ENCODE measurements at places on chromosomes 3 and 15. TPM values are rescaled to one million over a fixed set of nuclear protein-coding genes. Genes with fewer than 3 reads are reported as not detected.

The DPPA4 gene
- total RNA-seq = not detected

The CFAP44 gene
- 0.90 TPM for total RNA-seq

The PLCD1 gene
- 11.4 TPM for total RNA-seq

The CD96 gene
- not detected for total RNA-seq

The ENTPD3 gene
- not detected for total RNA-seq

The MYO5C gene
- total RNA-seq = 23.7 TPM

The TRAT1 gene
- not detected for total RNA-seq

The CILP gene
- not detected for total RNA-seq

The IL17RB gene
- 130 TPM for total RNA-seq

The UBL7 gene
- total RNA-seq = 63.2 TPM

The MEIS2 gene
- total RNA-seq = 12.6 TPM

The CAV3 gene
- total RNA-seq = not detected

The PLSCR4 gene
- total RNA-seq = 1.5 TPM

DNA sequence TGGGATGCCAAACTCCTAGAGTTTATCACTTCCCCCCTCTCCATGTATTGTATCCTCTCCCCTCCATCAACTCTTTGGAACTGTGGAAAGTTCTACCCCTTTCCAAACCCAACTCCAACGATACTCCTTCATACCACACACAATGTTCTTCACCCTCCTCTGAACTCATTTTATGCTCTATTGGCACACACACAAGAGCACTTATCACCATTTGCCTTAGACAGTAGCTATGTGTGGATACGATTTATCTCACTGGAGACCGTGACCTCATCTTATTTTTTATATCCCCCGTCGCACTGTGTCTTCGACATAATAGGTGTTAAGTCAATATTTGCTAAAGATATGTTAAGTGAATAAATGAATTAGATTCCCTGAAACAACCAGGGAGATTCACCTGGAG is 316.5 kb upstream of the PROK2 start:
- no peak for DNase-seq

GRCh38 chr15:28936481-28936881 is 50.7 kb downstream of the APBA2 start:
- DNase-seq = no peak

GRCh38 chr15:48317221-48317620 is 14.0 kb upstream of the DUT start:
- DNase-seq = no peak

DNA sequence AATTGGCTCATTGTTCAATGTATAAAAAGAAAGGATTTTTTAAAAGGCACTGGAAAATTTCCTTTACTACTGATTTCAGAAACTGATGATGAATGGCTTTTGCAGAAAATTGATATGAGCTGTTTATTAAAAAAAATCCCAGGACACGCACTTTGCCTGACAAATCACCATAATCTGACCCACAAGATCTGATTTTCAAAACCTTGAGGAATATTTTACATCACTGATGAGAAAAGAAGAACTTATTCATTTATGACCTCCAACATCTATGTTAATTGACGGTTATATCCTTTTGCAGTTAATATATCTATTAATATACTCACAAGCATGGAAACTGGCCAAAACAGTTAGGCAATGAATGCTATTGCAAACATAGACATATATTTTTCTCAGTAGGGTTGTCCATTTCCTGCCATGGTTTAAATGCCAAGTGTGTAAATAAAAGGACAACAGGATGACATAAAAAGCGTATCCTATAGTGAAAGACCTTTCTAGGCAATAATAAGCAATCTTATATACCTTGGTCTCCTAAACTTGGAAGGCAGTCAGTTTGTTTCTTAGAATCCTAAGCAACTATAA is 109.7 kb upstream of the SLC7A14 start:
- DNase-seq = no peak

DNA sequence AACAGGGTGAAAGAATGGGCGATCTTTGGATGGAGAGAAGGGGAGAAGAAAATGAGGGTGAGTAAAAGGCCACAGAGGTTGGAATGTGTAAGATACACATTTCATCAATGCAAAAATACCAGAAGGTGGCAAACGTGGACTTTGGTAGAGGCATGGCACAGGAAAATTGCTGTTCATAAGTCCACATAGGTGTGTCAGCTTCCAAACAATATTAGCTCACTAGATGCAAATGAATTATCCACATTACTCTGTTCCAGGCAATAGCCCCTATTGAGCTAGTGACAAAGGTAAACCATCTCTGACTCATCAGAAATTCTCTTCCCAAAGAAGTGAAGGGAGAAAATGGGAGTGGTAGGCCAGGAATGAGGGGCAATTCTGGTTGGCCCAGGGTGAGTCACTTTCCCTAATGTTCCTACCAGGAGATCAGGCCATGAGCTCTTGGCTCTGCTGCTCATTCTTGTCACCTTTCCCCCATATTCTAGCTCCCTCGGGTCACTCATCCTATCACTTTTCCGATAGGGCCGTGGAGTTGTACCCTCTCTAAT is 19.9 kb downstream of the ACKR2 start:
- DNase-seq = peak; percentile 95

GRCh38 chr3:69819282-69819681 is 80.0 kb downstream of the MITF start:
- no peak for DNase-seq

DNA sequence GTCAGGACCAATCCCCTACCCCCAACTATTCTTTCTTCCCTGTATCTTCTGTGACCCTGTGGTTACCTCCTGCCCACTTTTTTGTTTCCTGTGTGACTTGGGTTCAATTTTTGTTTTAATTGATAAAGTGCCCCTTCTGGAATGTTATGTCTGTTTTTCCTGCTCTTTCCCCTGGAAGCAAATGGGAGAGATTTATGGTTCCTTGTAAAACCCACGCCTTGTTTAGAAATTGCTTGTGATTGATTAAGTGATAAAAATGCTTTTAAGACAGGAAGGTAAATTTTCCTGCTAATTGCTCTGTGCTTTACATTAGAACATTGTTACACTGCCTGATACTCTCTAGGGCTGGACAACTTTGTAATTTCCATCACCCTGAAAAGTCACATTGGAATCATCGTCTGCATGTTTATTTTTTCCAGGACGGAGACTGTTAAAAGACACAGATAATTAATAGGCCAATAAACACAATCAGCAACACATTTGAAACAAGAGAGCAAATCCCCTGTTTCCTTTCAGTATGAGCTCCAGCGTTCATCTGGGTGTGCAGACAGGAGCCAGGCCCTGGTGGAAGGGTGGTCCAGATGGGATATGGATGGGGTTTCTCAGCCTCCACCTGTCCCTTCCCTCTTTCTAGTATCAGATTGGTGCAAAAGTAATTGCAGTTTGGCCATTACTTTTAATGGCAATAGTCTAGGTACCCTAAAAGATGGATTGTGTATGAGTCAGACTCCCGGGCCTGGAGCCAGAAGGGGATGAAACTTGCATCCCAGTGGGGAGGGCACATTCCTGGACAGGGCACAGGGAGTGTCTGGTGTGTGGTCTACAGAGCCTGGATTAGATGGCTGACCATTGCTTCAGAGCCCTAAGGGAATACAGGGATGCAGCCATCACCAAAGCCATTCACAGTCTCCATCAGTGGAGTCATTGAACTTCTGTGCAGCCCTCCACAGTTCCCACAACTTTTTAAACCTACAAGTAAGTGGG is 58.1 kb upstream of the AGBL1 start:
- DNase-seq = no peak

GRCh38 chr15:67433495-67434099 is 87.3 kb upstream of the C15orf61 start:
- peak; percentile 24 for DNase-seq

DNA sequence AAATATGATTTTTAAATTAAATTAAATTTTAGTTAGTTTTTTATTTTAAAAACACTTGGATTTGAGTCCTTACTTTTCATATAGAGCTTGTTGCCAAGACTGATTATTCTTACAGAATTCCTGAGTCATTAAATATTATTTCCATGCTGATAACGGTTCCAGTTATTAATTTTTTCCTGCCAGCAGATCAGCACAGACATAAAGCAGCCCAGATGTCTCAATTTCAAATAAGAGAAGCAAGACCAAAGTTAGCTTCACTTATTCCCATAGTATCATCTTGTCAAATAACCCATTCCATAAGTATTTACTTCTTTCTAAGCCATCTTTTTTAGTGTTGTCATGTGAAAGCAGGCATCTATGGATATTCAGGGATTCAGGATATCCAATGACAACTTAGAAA is 75.3 kb downstream of the SSR3 start:
- DNase-seq = no peak

DNA sequence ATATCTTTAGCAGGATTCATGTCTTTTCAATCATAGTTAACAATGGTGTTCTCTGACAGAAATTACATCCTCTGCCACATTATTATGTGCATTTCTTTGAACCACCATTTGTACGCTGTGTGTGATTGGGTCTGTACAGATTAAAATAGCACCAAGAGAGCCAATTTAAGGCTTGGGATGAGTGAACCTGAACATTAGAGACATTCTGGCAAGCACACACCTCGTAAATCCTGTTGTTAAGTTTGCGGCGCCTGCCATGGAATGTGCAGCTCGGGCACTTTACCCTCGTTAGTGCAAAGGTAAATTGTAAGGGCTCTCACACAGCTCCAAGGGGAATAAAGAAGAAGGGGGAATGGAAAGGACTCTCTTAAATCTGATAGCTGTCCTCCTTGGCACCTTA is 482.4 kb upstream of the DPPA4 start:
- no peak for DNase-seq

- no peak for DNase-seq
Measured at GRCh38 chr15:40787344-40787841, 17.6 kb downstream of the C15orf62 start.

DNA sequence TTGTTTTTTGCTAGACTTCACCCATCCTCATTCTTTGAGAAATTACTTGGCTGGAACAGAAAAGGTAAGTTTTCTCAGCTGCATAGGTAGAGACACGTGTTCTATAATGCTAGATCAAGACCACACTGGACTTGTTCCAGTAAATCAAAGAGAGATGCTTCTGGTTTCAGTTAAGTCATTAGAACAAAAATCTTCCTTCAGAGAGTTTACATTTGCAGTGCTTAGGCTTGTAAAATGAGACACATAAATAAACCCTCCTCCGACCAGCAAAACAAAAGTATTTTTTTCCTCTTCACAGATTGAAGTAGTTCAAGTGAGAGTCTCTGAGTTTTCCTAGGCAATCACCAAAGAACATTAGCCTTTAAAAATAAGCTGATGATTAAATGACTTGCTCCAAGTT is 87.3 kb upstream of the PROK2 start:
- DNase-seq = no peak

GRCh38 chr15:92881211-92881754 is 18.8 kb upstream of the CHD2 start:
- no peak for DNase-seq

- DNase-seq = no peak
Measured at GRCh38 chr3:33775363-33775762, 23.1 kb upstream of the PDCD6IP start.

DNA sequence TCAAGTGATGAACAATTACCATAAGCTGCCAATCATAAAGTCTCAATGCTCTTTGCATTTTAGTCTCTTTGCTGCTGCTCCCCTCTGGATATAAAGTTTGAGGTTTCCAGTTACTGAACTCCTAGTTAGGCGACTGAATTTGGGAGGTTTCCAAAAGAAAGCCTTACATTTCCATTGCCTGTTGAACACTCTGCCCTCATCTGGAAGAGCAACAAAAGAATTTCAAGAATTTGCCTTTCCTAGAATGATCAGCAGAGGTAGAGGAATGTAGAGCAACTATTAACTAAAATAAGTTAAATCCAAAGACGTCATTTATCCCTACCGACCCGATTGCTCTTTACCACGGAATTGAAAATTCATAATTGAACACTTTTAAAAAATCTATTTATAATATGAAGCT is 53.4 kb upstream of the PRICKLE2 start:
- no peak for DNase-seq

DNA sequence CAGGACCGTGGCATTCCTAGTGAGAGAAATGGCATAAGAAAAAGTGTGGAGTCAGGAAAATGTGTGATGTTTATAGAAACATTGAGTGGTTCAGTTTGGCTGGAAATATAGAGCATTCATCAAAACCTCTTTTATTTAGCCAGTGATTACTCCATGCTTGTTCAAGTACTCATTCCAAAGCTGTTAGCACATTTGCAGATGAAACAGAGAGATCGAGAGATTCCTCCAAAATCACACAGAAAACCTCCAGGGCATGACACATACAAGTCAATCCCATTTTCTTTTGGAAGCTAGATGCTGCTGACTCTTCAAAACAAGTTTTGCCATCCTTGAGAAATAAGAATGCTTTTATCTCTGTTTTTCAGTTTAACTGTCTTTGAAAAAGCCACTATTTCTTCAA is 11.5 kb upstream of the MB21D2 start:
- no peak for DNase-seq

- no peak for DNase-seq
Measured at GRCh38 chr15:86829245-86829644, 749.6 kb downstream of the AGBL1 start.
